Naive thymus-derived CD4-positive, alpha-beta T cell (primary cell): ENCODE measurements at places on chromosomes 3 and 15. TPM values are rescaled to one million over a fixed set of nuclear protein-coding genes. Genes with fewer than 3 reads are reported as not detected.

GPR171 gene
- total RNA-seq, result 16.0 TPM

HLTF gene
- total RNA-seq, result 11.5 TPM

GCSAM gene
- 14.1 TPM for total RNA-seq

KCNMB3 gene
- 0.61 TPM for total RNA-seq

CILP gene
- total RNA-seq, result 0.03 and 0.05 TPM in 2 replicates

SCN11A gene
- 0.19 TPM for total RNA-seq

STARD9 gene
- 2.4 TPM for total RNA-seq
